ENCODE measurements at places on chromosomes 7 and 10. TPM values are rescaled to one million over a fixed set of nuclear protein-coding genes. Genes with fewer than 3 reads are reported as not detected.
A peak's percentile ranks its signal among the peaks of the same experiment; 100 is the strongest.

DNA sequence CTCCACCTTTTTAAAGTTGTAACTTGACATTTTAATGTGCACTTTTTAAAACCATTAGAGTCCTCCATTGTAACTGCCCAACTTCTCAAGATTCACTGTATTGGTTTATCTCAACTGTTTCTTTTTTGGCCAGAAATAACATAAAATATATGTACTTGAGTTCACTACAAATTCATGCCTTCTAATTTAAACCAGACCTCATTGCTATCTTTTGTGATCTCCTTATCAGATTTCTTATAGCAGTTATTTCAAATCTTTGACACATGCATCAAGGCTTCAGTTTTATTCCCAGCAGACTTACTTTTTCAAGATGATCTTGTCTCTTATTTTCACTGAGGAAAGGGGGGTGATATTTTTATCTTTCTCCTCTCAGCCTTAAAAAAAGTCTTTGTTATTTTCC is 154.3 kb downstream of the PHF14 start:
- DNase-seq: no peak

- peak; percentile 52 for DNase-seq
These were observed 35.0 kb downstream of the YKT6 start for GRCh38 chr7:44235582-44236332.

The ADARB2 gene
- 0.96 TPM for total RNA-seq

DNA sequence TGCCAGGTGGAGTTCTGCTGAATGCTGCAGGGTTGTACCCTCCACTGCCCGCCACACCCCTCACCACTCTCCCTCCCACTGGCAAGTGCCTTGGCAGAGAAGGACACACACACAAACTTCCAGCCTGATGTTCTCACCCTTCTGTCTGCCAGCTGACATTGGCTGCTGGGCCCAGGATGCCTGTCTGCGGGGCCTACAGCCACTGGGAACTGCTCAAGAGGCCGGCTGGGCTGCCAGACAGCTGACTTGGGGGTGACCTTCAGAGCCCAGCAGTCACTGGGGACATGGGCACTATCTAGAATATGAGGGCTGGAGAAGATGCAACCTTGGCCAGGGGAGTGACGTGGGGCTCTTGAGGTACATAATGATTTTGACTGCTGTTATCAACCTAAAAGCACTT is 157.1 kb downstream of the SH3PXD2A start:
- no peak for DNase-seq

The LARP4B gene
- 127 TPM for total RNA-seq

The HOXA4 gene
- 2.6 TPM for total RNA-seq

GRCh38 chr7:28077616-28078015 is 103.0 kb downstream of the JAZF1 start:
- no peak for DNase-seq

The PLCE1 gene
- 0.23 TPM for total RNA-seq

The ZNF485 gene
- total RNA-seq: 6.5 TPM

- no peak for DNase-seq
These were observed 217.9 kb downstream of the ADAM12 start for GRCh38 chr10:126170371-126170770.

The HYAL4 gene
- total RNA-seq: not detected

GRCh38 chr7:132980402-132980801 is 101.5 kb downstream of the CHCHD3 start:
- no peak for DNase-seq

DNA sequence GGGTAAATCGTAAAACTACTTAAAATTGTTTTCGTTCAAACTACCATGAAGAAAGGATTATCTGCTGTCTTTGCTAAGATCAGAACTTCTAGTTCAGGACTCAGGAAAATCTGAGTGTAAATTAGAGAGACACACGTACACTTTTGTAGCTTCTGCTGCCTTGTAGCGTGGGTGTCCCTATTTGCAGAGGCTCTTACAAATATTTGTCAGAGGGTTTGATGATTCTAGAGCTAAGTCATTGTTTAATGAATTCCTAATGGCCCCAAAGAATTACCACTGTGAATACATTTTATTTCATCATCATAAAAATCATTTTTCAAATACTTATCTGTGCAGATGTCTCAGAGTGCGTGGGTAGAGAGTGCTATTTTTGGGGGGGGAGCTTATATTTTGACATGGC is 314.9 kb downstream of the LRMDA start:
- no peak for DNase-seq

DNA sequence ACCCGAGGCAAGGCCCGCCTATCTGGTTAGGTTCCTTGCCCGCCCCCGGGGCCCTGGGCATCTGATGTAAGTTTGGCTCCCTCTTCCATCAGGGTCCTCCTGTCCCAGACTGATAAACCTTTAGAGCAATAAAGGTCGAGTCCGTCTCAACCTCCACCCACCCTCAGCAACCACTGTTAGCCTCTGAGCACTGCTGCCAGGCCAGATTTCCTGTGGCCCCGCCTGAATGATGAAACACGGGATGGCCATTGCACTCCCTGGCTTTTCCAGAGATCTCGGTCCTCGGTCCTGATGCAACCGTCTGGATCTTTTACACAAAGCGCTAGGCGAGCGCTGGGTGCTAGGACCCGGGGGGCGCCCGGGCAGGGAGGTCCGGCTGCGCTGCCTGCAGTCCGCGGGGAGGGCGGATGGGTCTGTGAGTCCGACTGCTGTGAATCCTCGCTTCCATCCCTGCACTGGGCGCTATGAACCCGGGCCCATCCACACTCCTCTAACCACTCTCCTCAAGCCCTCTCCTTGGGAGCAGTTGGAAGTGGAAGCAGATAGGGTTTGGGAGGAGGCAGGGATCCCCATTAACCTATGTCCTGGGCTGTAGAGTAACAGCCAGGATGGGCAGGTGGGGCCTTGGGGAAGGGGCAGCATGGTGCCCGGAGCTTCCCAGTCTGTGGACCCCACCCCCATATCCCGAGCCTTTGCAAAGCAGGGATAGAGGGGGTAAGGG is 875 bp upstream of the DDIT4 start:
- peak; percentile 99 for DNase-seq

The SFTPA1 gene
- not detected for total RNA-seq

- no peak for DNase-seq
These were observed 2.1 kb downstream of the NANOS1 start for GRCh38 chr10:119031496-119032059.

GRCh38 chr10:24720096-24720495 is 3.6 kb downstream of the ARHGAP21 start:
- peak; percentile 52 for DNase-seq

GRCh38 chr7:99254390-99254789 is 18.2 kb upstream of the MYH16 start:
- DNase-seq: peak; percentile 48

DNA sequence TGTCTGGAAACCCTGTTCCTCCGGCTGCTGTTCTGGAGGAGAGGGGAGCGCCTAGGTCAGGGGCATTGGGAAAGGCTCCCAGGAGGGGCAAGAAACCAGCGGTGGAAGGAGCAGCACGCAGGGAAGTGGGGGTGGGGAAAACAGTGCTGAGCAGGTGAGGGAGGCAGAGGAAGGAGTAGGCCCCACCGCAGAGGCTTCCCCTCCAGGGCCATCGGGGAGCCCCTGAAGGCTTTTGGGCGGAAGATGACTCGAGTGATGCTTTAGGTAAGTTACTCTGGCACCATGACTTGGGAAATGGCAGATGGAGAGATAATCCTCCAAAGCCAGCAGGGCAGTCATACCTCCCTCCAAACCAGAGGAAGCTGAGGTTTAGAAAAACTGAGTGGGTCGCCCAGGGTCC is 106.5 kb upstream of the ANLN start:
- no peak for DNase-seq

DNA sequence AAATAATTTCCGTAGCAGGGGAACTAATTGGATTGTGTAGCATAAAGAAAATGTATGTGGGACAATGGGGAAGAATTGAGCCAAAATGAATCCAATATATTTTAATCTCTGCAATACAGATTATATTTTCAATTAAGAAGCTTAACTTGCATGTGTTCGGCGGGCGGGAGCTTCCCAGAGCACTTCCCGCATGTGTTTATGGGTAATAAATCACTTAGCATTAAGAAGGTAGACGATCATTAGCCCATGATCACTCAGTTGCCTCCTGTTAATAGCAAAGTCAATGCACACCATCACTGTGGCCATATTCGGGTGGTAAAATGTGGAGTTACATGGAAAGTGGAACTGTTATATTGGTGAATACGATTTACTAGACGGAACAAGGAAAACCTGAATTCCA is 122.9 kb upstream of the INSYN2A start:
- DNase-seq: no peak

DNA sequence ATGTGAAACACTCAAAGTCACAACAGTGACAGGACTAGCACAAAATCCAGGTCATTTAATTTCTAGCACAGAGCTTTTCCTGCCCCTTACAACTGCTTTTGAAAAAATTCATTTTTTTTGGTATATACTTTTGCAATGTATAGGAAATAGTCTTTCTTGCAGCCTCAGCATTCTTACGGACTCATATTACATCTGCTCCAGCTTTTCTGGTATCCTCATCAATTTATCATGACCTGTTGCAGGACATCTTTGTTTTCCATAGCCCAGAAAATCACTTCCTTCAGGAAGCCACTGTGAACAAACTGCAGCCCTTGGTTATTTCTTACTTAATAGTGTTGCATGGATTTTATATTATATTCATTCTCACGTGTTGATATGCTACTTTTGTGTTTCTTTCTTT is 347.9 kb upstream of the MTPN start:
- no peak for DNase-seq

- peak; percentile 54 for DNase-seq
These were observed 303.3 kb downstream of the GPR37 start for GRCh38 chr7:124462249-124462648.

The C10orf67 gene
- 0.21 TPM for total RNA-seq

The SCIN gene
- total RNA-seq: not detected

DNA sequence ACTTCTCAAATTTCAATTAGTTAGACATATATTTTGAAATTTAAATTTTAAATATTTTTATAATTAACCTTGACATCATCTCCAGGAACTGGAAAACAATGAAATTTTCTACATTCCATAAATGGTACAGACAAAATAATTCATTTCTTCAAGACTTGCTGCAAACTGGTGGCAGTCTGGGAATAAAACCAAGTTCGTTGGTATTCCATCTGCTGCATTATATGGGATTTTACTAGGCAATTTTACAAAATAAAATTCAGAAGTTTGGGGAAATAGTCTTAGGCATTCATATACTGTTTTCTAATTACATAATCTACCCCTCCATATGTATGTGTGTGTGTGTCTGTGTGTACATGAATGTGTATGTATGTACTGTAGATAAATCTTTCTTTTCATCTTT is 984.6 kb upstream of the KCND2 start:
- DNase-seq: no peak

GRCh38 chr10:106506526-106507283 is 657.8 kb downstream of the SORCS1 start:
- peak; percentile 93 for DNase-seq

The CHN2 gene
- 5.1 TPM for total RNA-seq

- DNase-seq: no peak
These were observed 235.1 kb downstream of the FOXP2 start for GRCh38 chr7:114649689-114650088.

The GRID2IP gene
- total RNA-seq: not detected

DNA sequence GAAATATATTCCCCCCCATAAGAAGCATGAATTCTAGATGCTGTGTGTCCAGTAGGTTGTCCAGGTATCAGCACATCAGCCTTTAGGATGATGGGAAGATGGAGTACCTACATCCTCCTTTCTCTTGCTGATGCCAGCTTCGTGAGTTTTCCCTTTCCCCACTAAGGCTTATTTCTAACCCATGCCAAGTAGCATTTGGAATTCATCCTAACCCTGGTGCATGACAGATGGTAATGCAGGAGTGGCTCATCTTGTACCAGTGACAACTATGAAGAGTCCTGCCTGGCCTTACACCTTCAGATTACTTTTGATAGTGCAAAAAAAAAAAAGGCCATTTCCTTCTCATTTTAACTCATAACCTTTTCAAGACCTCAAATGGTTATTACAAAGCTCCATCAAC is 58.7 kb downstream of the ARHGAP21 start:
- DNase-seq: no peak

GRCh38 chr10:91159254-91159783 is 61.1 kb upstream of the PCGF5 start:
- no peak for DNase-seq

- DNase-seq: no peak
These were observed 361.3 kb upstream of the MKI67 start for GRCh38 chr10:128487517-128487916.

DNA sequence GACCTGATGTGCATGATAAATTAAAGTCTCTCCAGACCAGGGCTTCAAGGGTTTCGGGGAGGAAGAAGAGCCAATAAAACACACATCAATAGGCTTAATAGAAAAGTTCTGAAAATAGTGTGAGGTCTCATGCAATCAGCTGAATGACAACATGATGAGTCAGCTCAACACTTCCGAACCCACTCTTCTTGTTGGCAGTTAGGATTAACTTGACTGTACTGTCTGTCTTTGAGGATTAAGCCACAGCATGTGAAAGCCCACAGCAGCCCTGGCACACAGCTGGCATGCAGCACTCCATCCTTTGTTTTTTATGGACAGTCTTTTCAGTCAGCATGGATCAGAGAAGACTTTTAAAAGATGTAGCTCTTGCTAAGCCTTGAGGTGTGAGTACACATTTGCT is 526.9 kb upstream of the VSTM2A start:
- peak; percentile 57 for DNase-seq

DNA sequence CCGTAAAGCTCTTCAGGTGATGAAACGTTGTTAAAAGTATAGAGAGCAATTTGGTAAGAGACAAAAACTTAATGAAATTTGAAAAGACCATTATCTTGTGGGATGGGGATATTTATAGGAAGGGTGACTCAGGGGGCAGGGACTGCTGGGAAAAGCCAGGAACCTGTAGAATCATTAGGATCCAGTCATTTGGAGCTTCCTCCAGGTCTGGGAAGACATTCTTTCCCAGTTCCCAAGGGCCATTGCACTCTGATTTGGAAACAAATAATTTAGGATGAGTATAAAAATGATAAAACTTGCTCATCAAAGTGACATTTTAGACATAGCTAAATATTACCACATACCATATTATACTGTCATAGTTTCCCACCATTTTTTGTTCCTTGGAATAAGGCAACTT is 143.9 kb downstream of the PFKFB3 start:
- no peak for DNase-seq

DNA sequence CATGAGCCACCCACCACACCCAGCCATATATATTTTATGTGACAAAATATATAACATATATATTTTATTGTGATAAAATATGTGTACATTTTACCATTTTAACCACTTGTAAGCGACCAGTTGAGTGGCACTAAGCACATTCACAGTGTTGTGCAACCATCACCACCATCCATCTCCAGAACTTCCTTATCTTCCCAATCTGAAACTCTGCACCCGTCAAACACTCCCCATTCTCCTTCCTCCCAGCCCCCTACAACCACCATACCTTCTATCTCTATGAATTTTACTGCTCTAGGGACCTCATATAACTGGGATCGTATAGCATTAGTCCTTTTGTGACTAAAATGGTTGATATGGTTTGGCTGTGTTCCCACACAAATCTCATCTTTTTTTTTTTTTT is 20.8 kb upstream of the CYTH3 start:
- no peak for DNase-seq

DNA sequence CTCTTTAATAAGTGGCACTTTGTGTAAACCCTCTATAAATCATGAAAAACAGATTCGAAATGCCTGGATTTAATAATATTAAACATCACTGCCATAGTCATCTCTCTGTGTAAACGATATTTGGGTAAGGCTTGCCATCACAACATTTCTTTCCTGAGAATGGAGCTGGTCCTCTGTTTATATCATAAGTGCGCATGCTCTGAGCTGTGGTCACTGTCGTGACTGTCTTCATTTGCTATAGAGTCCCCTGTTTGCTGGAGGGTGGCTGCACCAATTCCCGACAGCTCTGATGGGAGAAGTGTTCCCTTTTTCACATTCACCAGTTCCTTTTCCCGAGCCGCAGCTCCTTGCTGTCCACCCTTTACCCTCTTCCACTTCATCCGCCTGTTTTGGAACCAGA is 50.4 kb upstream of the AGMO start:
- DNase-seq: no peak

The RAMP3 gene
- total RNA-seq: not detected

The NCOA4 gene
- 73.5 TPM for total RNA-seq

Data from MCF 10A (cell line).